Thymus (tissue), 14 donors: ENCODE measurements at places on chromosomes 13 and 19. TPM values are rescaled to one million over a fixed set of nuclear protein-coding genes. Genes with fewer than 3 reads are reported as not detected.

- no peaks in the 10 kb centered on the region for H3K27me3 ChIP-seq
- no peaks in the 10 kb centered on the region for H3K4me1 ChIP-seq
- no peak overlapping the region for H3K4me3 ChIP-seq
Observed at GRCh38 chr13:112473818-112474217, 97.7 kb downstream of the SPACA7 start.

GRCh38 chr13:38670627-38671026 lies 16.2 kb upstream of the FREM2 start:
- H3K27me3 ChIP-seq: no peaks in the 10 kb centered on the region
- H3K36me3 ChIP-seq: no peaks in the 10 kb centered on the region
- H3K4me1 ChIP-seq: no peaks in the 10 kb centered on the region

Gene PPFIA3
- 7.0 TPM for total RNA-seq

DNA sequence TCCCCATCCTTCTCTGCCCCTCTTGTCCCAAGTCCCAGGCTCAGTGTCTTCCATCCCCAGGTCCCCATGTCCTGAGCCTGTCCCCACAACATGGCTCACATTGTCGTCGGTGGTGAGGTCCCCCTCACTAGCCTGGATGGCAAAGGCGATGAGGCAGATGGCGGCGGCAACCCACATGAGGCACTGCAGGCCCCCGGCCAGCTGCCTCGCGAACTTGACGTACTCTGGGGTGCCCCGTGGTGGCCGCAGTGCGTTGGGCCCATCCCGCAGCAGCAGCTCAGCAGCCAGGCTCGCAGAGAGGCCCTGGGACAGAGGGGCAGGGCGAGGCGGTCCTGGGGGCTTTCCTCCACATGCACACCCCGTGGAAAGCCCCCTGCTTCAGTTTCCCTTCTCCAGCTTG lies 1.1 kb downstream of the ATP4A start:
- no peaks in the 10 kb centered on the region for H3K36me3 ChIP-seq
- no peak for DNase-seq
- H3K4me1 ChIP-seq: peaks cover 7% of the 10 kb centered on the region
- no peak overlapping the region for H3K27ac ChIP-seq

DNA sequence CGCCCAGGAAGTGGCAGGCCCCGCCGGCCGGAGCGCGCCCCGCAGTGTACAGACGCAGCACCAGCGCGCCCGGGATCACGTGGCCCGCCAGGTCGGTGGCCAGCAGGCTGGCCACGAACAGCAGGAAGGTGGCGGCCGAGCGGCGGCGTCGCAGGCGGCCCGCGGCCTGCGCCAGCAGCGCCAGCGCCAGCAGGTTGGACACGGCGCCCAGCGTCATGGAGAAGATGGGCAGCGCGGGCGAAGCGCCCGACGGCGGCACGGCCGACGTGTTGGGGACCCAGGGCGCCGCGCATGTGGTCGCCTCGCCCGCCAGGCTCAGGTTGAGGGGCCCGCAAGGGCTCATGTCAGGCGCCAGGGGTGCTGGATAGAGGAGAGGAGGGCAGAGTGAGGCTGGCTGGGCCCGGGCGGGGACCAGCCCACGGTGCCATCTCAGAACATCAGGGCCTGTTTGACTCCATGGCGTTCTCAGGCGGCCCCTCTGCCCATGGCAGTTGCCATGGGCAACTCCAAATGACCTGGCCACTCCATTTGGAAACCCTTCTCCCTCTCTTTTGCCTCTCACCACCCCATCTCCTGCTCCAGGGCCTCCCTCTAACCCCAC lies 1.1 kb downstream of the PTGER1 start:
- H3K36me3 ChIP-seq: peaks cover 39% of the 10 kb centered on the region
- no peak overlapping the region for H3K27ac ChIP-seq
- H3K4me3 ChIP-seq: no peak overlapping the region
- no peak for DNase-seq
- H3K27me3 ChIP-seq: peaks cover 41% of the 10 kb centered on the region
- peaks cover 4% of the 10 kb centered on the region for H3K4me1 ChIP-seq

Gene TMC4
- total RNA-seq: 2.1 TPM
